ENCODE measurements at places on chromosomes 13 and 19. TPM values are rescaled to one million over a fixed set of nuclear protein-coding genes. Genes with fewer than 3 reads are reported as not detected.
A peak's percentile ranks its signal among the peaks of the same experiment; 100 is the strongest.

TIMM29 gene
- total RNA-seq = 9.8 TPM

ACP7 gene
- not detected for total RNA-seq

PPP1R37 gene
- total RNA-seq = 55.4 TPM

KLK12 gene
- total RNA-seq = not detected

ZNF616 gene
- total RNA-seq = 7.3 TPM

HSH2D gene
- 10.6 TPM for total RNA-seq

HNRNPA1L2 gene
- 5.0 TPM for total RNA-seq

RUBCNL gene
- total RNA-seq = 5.0 TPM

NRTN gene
- 7.1 TPM for total RNA-seq

NTF4 gene
- not detected for total RNA-seq

DNA sequence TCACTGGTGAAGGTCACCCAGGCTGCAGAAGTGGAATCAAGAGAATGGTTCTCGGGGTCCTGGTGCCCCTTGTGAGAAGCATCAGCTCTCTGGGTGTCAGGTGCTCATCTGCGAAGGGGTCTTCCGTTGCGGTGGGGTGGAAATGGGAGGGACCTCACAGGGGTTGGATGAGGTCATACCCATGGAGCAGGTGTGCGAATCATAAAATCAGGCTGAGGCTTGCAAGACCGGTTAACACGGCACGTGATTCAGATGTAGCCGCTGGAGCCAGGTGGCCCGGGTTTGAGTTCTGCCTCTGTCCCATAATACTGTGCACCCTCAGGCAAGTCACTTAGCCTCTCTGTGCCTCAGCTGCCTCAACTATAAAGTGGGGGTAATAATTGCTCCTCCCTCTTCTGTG lies 3.9 kb upstream of the KLK15 start:
- no peak overlapping the region for H3K27ac ChIP-seq
- peaks cover 76% of the 10 kb centered on the region for H3K27me3 ChIP-seq
- H3K4me3 ChIP-seq = no peak overlapping the region
- DNase-seq = no peak
- no peaks in the 10 kb centered on the region for H3K36me3 ChIP-seq

DNA sequence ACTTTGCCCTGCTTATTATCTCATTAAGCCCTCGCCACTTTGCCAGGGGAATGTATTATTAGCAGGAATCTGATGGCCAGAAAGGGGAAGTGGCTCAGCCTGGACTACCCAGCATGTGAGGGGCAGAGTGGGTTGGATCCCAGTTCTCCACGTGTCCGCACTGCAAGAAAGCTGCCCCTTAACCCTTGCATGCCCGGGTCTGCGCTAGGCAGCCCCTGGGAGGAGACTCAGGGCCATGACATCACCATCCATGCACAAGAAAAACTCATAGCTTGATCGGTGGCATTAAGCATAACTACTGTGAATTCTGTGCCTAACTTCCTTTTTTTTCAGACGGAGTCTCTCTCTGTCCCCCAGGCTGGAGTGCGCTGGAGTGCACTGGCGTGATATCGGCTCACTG lies 8.9 kb downstream of the CACNG8 start:
- no peaks in the 10 kb centered on the region for H3K4me1 ChIP-seq
- no peak overlapping the region for H3K27ac ChIP-seq
- peaks cover 9% of the 10 kb centered on the region for H3K27me3 ChIP-seq
- no peak for DNase-seq

- no peak for DNase-seq
- H3K36me3 ChIP-seq = no peaks in the 10 kb centered on the region
- H3K27me3 ChIP-seq = no peaks in the 10 kb centered on the region
- H3K4me1 ChIP-seq = peaks cover 29% of the 10 kb centered on the region
Observed at GRCh38 chr13:76886005-76886291, 257 bp downstream of the KCTD12 start.

- no peak for DNase-seq
- no peak overlapping the region for H3K27ac ChIP-seq
- H3K27me3 ChIP-seq = no peaks in the 10 kb centered on the region
- H3K4me3 ChIP-seq = no peak overlapping the region
- H3K36me3 ChIP-seq = no peaks in the 10 kb centered on the region
Observed at GRCh38 chr13:31227063-31227462, 27.3 kb downstream of the B3GLCT start.

DNA sequence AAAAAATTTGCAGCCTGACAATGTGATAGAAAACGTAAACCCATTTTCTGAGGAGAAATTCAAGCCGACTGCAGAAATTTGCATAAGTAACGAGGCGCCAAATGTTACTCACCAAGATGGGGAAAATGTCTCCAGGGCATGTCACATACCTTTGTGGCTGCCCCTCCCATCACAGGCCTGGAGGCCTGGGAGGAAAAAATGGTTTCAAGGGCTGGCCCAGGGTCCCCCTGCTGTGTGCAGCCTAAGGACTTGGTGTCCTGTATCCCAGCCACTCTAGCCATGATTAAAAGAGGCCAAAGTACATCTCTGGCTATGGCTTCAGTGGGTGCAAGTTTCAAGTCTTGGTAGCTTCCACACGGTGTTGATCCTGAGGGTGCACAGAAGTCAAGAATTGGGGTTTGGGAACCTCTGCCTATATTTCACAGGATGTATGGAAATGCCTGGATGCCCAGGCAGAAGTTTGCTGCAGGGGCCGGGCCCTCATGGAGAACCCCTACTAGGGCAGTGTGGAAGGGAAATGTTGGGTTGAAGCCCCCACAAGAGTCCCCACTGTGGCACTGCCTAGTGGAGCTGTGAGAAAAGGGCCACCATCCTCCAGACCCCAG lies 1842.3 kb downstream of the PCDH9 start:
- no peaks in the 10 kb centered on the region for H3K27me3 ChIP-seq
- no peaks in the 10 kb centered on the region for H3K4me1 ChIP-seq
- no peak overlapping the region for H3K4me3 ChIP-seq
- no peaks in the 10 kb centered on the region for H3K36me3 ChIP-seq
- H3K27ac ChIP-seq = no peak overlapping the region
- no peak for DNase-seq

DNA sequence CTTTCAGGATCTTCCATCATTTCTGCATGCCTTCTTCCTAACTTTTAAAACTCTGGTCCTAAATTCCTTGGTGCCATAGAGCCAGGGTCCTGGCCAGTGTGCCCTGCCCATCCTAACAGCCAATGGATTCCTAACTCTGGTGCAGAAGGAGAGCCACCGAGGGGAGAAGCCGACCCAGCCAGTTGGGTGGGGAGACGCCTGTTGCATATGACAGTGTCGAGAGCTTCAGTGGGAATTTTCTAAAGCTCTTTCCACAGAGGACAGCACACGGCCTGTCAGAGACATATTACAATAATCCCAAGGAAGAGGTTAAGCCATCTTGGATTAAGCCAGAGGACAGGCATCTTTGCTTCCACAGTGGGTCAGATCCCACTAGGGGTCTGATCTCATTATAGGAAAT lies 180.4 kb downstream of the ZNF536 start:
- peaks cover 11% of the 10 kb centered on the region for H3K4me1 ChIP-seq
- no peak overlapping the region for H3K27ac ChIP-seq
- H3K27me3 ChIP-seq = peaks cover 13% of the 10 kb centered on the region

- H3K27ac ChIP-seq = peak overlapping the region; percentile 99
- H3K36me3 ChIP-seq = peaks cover 8% of the 10 kb centered on the region
- H3K4me1 ChIP-seq = peaks cover 82% of the 10 kb centered on the region
- no peaks in the 10 kb centered on the region for H3K27me3 ChIP-seq
- H3K4me3 ChIP-seq = peak overlapping the region; percentile 75
- DNase-seq = peak; percentile 92
Observed at GRCh38 chr19:40718774-40719391, 2.0 kb downstream of the ITPKC start.

DNA sequence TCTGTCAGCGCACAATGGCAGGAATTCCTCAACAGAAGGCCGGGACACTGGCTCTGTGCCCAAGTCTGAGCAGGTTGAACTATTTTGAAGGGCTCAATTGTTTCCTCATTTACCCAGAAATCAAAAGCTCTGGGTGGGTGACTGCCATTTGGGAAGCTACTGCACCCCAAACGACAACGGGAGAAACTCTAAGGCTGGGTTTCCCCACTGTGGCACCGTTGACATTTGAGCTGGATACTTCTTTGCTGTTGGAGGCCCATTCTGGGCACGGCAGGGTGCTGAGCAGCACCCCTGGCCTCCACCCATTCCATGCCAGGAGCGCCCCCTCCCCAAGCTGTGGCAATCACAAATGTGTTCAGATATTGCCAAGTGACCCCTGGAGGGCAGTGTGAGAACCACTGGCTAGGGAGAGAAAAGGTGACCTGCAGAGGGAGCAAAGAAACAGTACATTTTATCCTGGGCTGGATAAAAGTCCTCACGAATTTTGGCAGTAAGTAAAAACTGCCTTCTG lies 62.5 kb downstream of the RFX2 start:
- no peaks in the 10 kb centered on the region for H3K27me3 ChIP-seq
- no peak overlapping the region for H3K4me3 ChIP-seq
- DNase-seq = no peak
- H3K27ac ChIP-seq = peak overlapping the region; percentile 41
- no peaks in the 10 kb centered on the region for H3K36me3 ChIP-seq

DNA sequence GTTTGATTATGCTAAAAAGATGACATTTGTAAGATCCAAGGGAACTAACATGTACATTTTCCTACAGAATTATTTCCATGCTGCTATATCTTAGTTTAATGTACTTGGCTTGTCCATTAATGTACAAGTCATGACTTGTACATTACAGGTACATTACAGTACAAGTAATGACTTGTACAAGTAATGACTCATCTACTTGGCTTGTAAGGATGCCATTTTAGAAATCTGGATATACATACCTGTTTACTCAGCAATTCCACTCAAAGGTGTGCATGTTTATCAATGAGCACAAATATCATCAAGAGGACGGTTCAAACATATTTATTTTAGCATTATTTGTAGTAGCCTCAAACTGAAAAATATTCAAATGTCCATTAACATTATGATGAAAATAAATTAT lies 87.0 kb upstream of the TRPC4 start:
- no peak overlapping the region for H3K27ac ChIP-seq
- DNase-seq = no peak
- H3K36me3 ChIP-seq = no peaks in the 10 kb centered on the region

- DNase-seq = no peak
- H3K4me1 ChIP-seq = no peaks in the 10 kb centered on the region
- H3K36me3 ChIP-seq = no peaks in the 10 kb centered on the region
Observed at GRCh38 chr13:36362251-36362650, 16.1 kb upstream of the SPART start.

GRCh38 chr19:3154957-3155736 lies 19.3 kb downstream of the GNA15 start:
- no peaks in the 10 kb centered on the region for H3K4me1 ChIP-seq
- no peaks in the 10 kb centered on the region for H3K27me3 ChIP-seq
- H3K27ac ChIP-seq = peak overlapping the region; percentile 75
- peaks cover 12% of the 10 kb centered on the region for H3K36me3 ChIP-seq

DNA sequence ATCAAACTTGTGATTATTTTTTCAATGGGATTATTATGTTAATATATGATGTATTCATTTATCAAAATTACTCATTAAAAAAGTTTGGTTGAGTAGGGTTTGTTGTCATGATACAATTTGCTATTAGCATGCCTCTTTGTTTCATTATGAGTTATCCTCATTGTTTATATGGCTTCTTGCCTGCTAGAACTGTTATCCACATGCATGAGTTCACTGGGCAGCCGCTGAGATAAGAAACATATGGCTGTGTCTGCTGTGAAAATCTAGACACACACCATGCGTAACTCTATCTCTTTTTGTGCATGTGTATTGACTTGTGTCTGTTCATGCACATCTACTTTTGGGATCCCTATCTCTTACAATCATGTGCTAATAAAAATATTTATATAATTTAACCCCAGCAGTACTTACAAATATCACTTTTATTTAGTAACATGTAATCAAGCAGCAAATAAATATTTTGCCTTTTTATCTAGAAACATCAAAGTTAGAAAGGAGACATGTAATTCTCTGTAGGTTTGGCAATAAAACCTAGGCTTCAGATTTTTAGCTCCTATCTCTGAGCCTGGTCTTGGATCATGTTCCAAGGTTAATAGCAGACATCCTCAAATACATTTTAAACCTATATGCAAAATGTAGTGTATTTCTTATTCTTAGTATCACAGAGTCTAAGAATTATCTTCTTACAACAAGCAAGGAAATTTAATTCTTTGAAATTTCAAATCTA lies 11.2 kb upstream of the KLF12 start:
- H3K4me1 ChIP-seq = no peaks in the 10 kb centered on the region
- H3K27ac ChIP-seq = no peak overlapping the region
- DNase-seq = no peak
- H3K4me3 ChIP-seq = no peak overlapping the region
- H3K27me3 ChIP-seq = no peaks in the 10 kb centered on the region

GRCh38 chr19:44142059-44142433 lies 692 bp downstream of the ZNF234 start:
- peak overlapping the region; percentile 79 for H3K27ac ChIP-seq
- peak; percentile 31 for DNase-seq
- H3K27me3 ChIP-seq = no peaks in the 10 kb centered on the region

GRCh38 chr19:41352609-41353465 lies 885 bp downstream of the TGFB1 start:
- H3K27ac ChIP-seq = peak overlapping the region; percentile 81
- peaks cover 30% of the 10 kb centered on the region for H3K4me1 ChIP-seq
- DNase-seq = peak; percentile 71
- H3K4me3 ChIP-seq = peak overlapping the region; percentile 87

DNA sequence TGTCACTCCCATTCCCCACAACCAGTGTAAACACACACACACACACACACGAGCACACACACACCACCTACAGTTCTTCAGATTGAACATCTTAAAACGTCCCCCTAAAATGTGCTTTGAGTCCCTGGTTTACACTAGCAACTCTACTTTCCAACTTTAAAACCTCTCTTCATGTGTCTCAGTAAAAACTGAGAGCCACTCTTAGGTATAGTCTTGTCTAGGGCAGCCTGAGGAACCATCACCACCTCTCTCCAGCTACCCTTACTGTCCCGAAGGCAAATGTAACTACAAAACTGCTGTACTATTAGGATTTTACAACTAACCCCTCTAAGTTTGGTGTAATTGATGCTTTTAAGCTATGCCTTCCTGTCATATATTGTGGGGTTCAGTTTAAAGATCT lies 1501.6 kb upstream of the MIR17HG start:
- no peaks in the 10 kb centered on the region for H3K36me3 ChIP-seq
- no peak overlapping the region for H3K27ac ChIP-seq
- no peaks in the 10 kb centered on the region for H3K4me1 ChIP-seq
- H3K27me3 ChIP-seq = no peaks in the 10 kb centered on the region
- DNase-seq = no peak
